Right kidney (tissue), 9 donors: ENCODE measurements at places on chromosomes 7 and 10.

GRCh38 chr7:11207565-11207964 lies 233.9 kb downstream of the PHF14 start:
- no peak for DNase-seq

GRCh38 chr7:79093421-79093820 lies 360.0 kb downstream of the MAGI2 start:
- no peak for DNase-seq

DNA sequence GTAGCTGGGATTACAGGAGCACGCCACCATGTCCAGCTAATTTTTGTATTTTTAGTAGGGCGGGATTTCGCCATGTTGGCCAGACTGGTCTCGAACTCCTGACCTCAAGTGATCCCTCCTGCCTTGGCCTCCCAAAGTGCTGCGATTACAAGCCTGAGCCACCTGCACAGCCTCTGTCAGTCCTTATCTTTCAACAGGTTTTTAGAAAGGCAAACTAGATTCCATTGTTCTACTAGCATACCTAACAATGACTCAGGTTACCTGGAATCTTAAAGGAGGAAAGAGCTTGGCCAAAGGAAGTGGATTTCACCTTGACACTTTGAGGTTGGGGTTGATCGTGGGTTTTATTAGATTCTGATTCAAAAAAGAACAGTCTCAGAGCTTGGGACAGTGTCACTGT lies 3.2 kb downstream of the ABCC2 start:
- DNase-seq: no peak

DNA sequence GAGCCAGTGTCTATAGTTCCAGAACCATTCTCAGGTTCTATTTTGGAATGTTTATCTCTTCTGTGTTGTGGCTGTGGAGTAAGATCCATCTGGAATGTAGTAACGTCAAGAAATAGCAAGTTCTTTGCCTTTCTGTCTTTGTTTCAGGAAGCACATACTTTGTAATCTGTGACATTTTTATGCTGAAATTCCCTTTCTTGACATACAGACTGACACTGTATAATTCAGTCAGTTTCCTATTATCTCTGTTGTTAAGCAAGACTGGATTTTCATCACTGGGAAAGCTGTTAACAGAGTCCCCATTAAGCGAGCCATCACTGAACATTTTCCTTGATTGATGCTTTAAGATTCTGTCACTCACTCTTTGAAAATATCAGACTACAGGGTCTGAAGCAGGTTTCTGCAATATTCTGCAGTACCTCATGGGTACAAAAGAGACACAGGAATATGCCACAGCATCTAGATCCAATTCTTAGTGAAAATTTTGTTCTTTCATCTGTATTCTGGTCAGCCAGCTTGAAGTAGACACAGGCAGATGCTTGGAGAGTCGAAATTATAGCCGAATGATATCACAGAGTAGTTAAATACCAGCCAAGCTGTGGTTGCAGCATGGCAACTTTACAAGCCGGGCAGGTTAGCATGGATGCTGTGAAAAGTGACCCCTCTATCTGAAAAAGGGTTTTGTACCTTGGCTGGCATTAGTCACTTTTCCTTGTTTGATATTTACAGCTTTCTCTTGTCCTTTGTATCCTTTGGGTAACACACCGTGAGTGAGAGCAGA lies 62.6 kb downstream of the CACNB2 start:
- no peak for DNase-seq

- no peak for DNase-seq
Measured at GRCh38 chr10:61943674-61944378, 42.3 kb downstream of the ARID5B start.

DNA sequence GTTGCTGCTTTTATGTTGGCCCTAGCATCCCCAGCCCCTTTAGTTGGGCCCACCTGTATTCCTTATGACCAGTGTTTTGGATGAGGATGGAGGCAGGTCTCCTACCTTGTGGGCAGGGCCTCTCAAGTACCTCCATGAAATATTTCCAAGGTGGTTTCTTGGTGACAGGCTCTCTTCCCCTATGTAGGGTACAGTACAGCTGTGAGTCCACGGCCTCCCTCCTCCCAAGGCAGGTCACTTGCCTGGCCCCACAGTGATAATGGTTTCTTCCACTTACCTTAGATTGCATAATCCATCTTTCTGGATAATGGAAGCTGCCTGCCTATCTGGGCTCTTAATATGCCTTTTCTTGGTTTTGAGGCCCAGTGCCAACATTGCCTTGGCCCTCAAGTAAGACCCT lies 110.4 kb downstream of the NT5C2 start:
- DNase-seq: no peak

- no peak for DNase-seq
Measured at GRCh38 chr7:38425509-38425908, 152.1 kb upstream of the TARP start.
